A549 (cell line): ENCODE measurements at places on chromosomes 5 and 9. TPM values are rescaled to one million over a fixed set of nuclear protein-coding genes. Genes with fewer than 3 reads are reported as not detected.

Gene LCN6
- polyA plus RNA-seq: not detected in 3 replicates

Gene HAVCR1
- 99.1 to 103 TPM (median 101 TPM) in 3 replicates for polyA plus RNA-seq

Gene PCDHB2
- polyA plus RNA-seq: 2.7 to 3.4 TPM (median 3.0 TPM) in 3 replicates

Gene DOK3
- polyA plus RNA-seq: 7.1 to 9.1 TPM (median 7.4 TPM) in 3 replicates

GRCh38 chr9:6827439-6828145 is 69.8 kb downstream of the KDM4C start:
- peak; percentile 51 for DNase-seq

GRCh38 chr5:58457050-58457449 is 2.8 kb downstream of the PLK2 start:
- no peak for DNase-seq

DNA sequence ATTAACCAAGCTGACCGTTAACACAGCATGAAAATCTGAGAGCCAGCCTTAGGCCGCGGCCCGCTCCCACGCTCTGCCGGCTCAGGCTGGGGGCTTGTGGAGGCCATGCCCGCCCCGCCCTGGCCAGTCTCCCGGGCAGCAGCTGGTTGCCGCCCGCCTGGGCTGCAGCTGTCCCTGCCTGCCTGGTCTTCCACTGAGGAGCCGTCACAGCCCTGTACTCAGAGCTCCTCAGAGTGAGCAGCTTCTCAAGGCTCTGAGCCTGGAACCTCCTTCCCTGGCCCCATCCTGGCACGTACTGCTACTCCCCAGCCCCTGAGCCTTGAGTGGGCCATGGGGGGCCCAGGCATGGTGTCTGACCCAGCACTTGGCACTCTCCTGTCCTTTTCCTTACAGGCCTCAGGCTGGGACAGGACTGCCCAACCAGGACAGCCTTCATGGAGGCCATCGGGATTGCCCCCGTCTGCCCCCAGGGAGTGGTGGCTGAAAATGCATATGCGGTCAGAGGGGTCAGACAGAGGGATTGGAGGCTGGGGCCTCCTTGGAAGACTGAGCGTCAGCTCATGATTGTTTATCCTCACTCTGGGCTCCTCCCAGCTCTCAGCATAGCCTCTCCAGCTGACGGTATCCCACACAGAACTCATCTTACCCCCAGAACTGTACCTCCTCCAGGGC is 11.9 kb downstream of the FGFR4 start:
- no peak for DNase-seq

DNA sequence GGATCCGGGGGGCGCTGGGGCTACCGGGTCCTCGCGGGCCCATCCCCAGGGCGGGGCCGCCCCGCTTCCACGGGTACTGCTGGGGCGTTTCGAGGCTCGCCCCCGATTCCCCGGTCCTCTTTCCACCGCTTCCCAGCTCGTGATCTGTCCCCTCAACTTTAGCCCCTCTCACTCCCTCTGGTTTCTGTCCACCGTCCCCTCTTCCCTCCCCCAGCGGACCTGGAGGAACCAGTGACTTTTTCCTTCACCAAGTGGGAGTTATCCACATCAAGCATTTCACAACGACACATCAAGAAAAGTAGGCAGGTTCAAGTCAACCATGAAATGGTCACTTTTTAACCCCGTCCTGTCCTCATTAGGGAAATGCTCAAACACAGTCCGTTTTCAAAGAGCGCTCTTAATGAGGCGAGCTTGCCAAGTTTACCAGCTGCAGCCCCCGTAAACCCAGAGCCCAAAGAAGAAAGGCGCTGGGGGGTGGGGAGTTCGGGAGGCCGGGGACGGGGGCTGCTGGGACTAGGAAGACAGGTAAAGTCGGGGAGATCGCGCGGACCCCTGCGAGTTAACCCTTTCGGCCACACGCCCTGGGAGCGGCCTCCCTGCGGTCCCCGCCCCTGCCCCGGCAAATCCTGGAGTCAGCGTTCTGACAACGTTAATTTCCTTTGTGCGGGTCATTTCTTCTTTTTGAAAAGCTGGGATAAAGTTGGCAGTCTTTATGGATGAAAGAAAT is 2.1 kb upstream of the NFIB start:
- peak; percentile 76 for DNase-seq

DNA sequence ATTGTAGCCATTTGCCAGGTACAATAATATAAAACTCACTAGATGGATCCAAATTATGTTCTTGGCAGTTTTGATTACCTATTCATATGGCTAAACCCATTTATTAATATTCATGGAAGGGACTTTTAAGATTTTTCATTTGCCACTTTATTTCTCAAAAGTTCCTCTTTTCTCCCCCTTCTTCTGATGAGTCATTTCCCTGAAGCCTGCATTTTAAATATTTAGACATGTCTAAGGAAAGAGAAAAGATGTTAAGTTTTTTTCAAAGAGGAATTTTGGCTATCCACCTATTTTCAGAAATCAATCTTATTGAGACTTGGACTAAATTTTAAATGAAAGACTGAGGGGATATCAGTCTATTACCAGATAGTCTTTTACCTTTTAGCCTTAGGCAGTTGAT is 1189.4 kb downstream of the EFNA5 start:
- DNase-seq: no peak

GRCh38 chr9:127319366-127320114 is 55.0 kb downstream of the GARNL3 start:
- no peak for DNase-seq
